ENCODE measurements at places on chromosomes 13 and 19.

GRCh38 chr13:51674276-51674675 lies 90.0 kb downstream of the WDFY2 start:
- no peaks in the 10 kb centered on the region for H3K36me3 ChIP-seq
- DNase-seq, result no peak
- peaks cover 16% of the 10 kb centered on the region for H3K4me1 ChIP-seq
- no peak overlapping the region for H3K4me3 ChIP-seq
- H3K27ac ChIP-seq, result no peak overlapping the region
- H3K27me3 ChIP-seq, result no peaks in the 10 kb centered on the region

DNA sequence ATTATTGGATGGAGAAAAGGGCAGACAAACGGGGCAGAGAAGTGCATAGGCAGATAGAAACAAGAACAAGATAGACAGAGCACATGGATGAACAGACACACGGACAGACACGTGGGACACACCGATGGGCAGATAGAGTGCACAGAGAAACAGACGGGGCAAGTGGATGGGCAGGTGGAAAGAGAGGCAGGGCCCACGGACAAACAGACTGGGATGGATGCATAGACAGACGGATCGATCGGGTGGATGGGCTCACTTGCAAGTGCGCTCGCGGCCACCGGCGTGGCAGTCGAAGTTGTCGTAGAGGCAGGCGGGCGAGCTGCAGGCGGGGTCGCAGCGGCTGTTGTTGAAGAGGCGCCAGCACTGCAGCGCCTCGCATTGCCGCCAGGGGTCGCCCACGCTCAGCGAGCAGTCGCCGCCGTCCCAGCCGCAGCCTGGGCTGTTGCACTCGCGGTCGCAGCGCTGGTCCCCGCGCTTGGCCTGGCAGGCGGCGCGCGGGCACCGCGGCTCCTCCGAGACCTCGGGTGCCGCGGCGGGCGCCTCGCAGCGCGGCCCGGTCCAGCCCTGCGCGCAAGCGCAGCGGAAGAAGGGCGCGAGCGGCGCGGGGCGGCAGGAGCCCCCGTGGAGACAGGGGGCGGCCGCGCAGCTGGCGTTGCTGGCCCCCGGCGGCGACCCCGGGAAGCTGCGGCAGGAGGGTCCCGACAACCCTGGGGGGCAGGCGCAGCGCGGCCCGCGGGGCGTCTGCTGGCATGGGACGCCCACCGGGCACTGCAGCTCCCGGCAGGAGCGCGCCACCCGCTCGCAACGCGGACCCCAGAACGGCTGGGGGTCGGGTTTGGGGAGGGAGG lies 23.3 kb downstream of the NOTCH3 start:
- H3K4me1 ChIP-seq, result peaks cover 4% of the 10 kb centered on the region
- peaks cover 14% of the 10 kb centered on the region for H3K27me3 ChIP-seq
- H3K4me3 ChIP-seq, result peak overlapping the region; percentile 30

- peak overlapping the region; percentile 97 for H3K27ac ChIP-seq
- peaks cover 86% of the 10 kb centered on the region for H3K4me1 ChIP-seq
- H3K36me3 ChIP-seq, result peaks cover 91% of the 10 kb centered on the region
- H3K27me3 ChIP-seq, result no peaks in the 10 kb centered on the region
- no peak overlapping the region for H3K4me3 ChIP-seq
Measured at GRCh38 chr13:41467425-41467945, 10.1 kb downstream of the RGCC start.

DNA sequence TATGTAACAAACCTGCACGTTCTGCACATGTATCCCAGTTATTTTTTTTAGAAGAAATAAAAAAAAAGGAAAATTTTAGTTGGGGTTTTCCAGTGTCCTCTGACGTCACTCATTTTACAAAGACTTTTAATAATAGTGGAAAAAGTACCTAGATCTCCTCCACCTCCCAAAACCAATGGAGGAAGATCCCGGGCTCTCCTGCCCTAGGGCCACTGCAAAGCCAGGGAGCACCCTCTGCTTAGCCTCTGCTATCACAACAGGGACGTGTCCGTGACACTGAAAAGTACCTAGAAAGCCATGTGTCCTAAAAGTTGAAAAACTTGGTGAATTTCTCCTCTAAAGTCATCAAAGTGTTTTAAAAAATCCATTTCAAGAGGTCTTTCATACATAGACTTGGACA lies 46.7 kb upstream of the IRS2 start:
- no peak overlapping the region for H3K27ac ChIP-seq
- H3K4me3 ChIP-seq, result no peak overlapping the region
- peaks cover 49% of the 10 kb centered on the region for H3K27me3 ChIP-seq
- no peaks in the 10 kb centered on the region for H3K4me1 ChIP-seq
- DNase-seq, result no peak
- no peaks in the 10 kb centered on the region for H3K36me3 ChIP-seq

- H3K4me1 ChIP-seq, result peaks cover 12% of the 10 kb centered on the region
- H3K4me3 ChIP-seq, result peak overlapping the region; percentile 71
- peak overlapping the region; percentile 24 for H3K27ac ChIP-seq
- DNase-seq, result peak; percentile 65
- peaks cover 51% of the 10 kb centered on the region for H3K27me3 ChIP-seq
Measured at GRCh38 chr19:45952686-45953505, 20.8 kb downstream of the NOVA2 start.

GRCh38 chr19:3378352-3379150 lies 12.2 kb downstream of the NFIC start:
- DNase-seq, result no peak
- no peak overlapping the region for H3K27ac ChIP-seq
- peaks cover 15% of the 10 kb centered on the region for H3K4me1 ChIP-seq
- H3K4me3 ChIP-seq, result no peak overlapping the region
- H3K27me3 ChIP-seq, result no peaks in the 10 kb centered on the region

DNA sequence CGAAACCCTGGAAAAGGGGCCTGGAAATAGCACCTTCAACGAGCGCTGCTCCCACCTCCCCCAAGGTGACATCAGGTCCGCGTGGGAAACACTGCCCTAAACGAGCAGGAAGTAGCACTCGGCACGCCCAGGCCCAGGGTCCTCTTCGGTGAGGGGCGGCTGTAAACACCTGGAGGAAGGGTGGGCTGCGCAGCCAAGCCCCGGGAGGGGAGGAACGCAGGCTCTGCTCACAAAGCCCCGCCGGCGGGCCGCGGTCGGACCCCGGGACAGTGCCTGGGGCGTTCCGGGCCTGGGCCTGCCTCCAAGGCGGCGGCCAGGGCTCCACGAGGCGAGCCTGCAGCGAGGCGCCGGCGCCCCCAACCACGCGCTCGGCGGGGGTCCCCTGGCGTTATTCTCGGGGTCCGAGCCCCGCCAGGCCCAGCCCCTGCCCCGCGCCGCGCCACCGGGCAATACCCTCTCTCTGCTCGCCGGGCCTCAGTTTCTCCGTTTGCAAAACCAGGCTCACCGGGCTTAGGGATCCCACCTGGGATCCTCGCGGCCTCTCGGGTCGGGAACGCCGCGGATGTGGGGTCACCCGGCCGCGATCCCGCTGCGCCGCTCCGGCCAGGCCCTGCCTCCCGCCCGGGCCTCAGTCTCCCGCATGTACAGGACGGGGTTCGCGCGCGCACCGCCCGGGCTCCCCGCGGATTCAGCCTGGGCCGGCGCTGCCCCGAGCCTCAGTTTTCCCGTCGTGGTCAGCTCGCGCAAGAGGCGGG lies 630 bp downstream of the RNF126 start:
- DNase-seq, result peak; percentile 82
- H3K36me3 ChIP-seq, result peaks cover 43% of the 10 kb centered on the region
- no peaks in the 10 kb centered on the region for H3K27me3 ChIP-seq
- peak overlapping the region; percentile 98 for H3K27ac ChIP-seq
- peak overlapping the region; percentile 98 for H3K4me3 ChIP-seq

DNA sequence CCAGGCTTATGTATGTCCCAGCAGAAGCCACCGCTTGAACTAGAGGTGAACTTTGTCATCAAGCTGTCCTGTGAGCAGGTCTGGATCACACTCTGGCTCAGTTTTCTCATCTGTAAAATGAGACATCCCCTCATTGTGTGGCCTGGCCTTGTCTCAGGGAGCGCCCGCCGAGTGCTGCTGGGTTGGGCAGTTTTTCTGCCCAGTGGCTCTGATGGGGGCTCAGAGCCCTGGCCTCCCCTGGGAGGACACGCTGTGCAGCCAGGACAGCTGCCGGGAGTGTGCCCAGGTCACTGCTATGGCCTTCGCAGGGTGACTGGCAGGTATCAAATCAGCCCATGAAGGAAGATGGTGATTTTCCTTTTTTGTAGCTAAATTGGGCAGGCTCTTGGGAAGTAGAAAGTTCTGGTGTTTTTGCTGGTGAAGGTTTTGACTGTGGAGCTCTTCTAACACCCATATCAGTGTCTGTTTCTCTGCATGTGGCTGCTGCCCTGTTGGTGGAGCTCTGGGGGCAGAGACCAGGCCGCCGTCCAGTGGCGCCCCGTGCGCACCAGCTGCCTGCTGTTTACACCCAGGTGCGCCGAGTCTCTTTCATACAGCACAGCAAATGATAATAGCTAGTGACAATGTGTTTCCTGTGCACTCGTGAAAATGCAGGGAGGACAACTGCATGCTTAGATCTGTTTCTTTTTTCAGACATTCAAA lies 40.8 kb downstream of the SLC7A9 start:
- H3K27ac ChIP-seq, result peak overlapping the region; percentile 79
- H3K27me3 ChIP-seq, result no peaks in the 10 kb centered on the region
- H3K4me1 ChIP-seq, result peaks cover 12% of the 10 kb centered on the region
- no peak overlapping the region for H3K4me3 ChIP-seq
- H3K36me3 ChIP-seq, result no peaks in the 10 kb centered on the region

DNA sequence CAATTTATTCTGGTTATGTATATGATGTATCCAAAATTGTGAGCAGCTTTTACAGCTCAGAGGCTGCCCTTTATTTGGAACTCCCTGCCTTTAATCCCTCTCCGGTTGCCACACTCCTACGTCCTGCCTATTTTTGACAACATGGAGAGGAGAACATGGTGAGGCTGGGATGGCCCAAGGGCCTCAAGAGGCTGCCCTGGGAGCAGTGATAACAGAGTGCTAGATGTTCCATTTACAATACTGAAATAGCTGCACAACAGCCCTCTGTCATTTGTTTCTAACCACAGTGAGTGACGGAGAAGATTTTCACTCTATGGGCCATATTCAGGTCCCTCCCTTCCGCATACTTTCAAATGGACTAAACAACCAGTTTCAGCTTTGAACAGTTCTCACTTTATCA lies 33.4 kb downstream of the STARD13 start:
- no peak overlapping the region for H3K4me3 ChIP-seq
- no peak overlapping the region for H3K27ac ChIP-seq
- H3K4me1 ChIP-seq, result peaks cover 1% of the 10 kb centered on the region
- no peaks in the 10 kb centered on the region for H3K36me3 ChIP-seq

- H3K36me3 ChIP-seq, result no peaks in the 10 kb centered on the region
- peaks cover 53% of the 10 kb centered on the region for H3K27me3 ChIP-seq
- H3K27ac ChIP-seq, result no peak overlapping the region
- no peak for DNase-seq
- no peaks in the 10 kb centered on the region for H3K4me1 ChIP-seq
Measured at GRCh38 chr19:50875795-50876422, 2.7 kb downstream of the KLK2 start.

- H3K4me1 ChIP-seq, result peaks cover 3% of the 10 kb centered on the region
- DNase-seq, result no peak
- H3K4me3 ChIP-seq, result no peak overlapping the region
- no peaks in the 10 kb centered on the region for H3K27me3 ChIP-seq
Measured at GRCh38 chr13:113963376-113963775, 10.5 kb downstream of the C13orf46 start.

DNA sequence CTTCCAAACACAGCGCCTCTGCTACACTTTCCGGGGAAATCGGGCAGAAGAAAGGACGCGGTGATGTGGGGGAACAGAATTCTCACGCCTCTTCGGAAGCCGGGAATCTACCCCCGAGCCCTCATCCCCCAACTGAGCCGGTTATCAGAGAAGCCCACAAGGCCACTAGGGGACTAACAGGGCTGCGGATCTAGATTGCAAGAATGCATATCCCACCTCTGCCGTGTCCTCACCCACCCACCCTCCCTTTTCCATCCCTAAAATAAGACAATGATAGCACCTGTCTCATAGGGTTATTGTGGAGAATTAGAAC lies 1.1 kb downstream of the IGFLR1 start:
- H3K27me3 ChIP-seq, result no peaks in the 10 kb centered on the region
- no peak for DNase-seq
- H3K4me1 ChIP-seq, result peaks cover 60% of the 10 kb centered on the region
- peaks cover 84% of the 10 kb centered on the region for H3K36me3 ChIP-seq

- no peaks in the 10 kb centered on the region for H3K36me3 ChIP-seq
- H3K27ac ChIP-seq, result no peak overlapping the region
- H3K27me3 ChIP-seq, result peaks cover 6% of the 10 kb centered on the region
- H3K4me3 ChIP-seq, result no peak overlapping the region
- no peaks in the 10 kb centered on the region for H3K4me1 ChIP-seq
Measured at GRCh38 chr13:106390367-106390766, 145.1 kb downstream of the EFNB2 start.

GRCh38 chr19:14166999-14167575 lies 30.7 kb upstream of the ASF1B start:
- H3K4me1 ChIP-seq, result peaks cover 23% of the 10 kb centered on the region
- H3K27ac ChIP-seq, result peak overlapping the region; percentile 86
- H3K4me3 ChIP-seq, result peak overlapping the region; percentile 52
- no peak for DNase-seq

DNA sequence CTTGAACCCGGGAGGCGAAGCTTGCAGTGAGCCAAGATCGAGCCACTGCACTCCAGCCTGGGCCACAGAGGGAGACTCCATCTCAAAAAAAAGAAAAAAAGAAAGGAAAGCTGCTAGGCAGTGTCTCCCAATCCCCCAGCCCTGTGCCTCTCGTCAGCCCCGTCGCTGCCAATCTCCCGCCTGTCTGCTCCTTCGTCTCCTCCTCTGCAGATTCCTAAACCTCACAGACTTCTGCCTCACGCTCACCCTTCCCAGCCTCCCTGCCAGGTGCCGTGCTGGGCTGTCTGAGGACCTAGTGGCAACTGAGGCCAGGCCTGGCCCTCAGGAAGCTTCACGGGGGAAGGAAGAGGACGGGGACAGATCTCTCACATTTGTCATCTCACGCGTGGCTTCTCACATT lies 21.5 kb downstream of the DPF1 start:
- no peak overlapping the region for H3K4me3 ChIP-seq
- no peak overlapping the region for H3K27ac ChIP-seq
- no peaks in the 10 kb centered on the region for H3K4me1 ChIP-seq

DNA sequence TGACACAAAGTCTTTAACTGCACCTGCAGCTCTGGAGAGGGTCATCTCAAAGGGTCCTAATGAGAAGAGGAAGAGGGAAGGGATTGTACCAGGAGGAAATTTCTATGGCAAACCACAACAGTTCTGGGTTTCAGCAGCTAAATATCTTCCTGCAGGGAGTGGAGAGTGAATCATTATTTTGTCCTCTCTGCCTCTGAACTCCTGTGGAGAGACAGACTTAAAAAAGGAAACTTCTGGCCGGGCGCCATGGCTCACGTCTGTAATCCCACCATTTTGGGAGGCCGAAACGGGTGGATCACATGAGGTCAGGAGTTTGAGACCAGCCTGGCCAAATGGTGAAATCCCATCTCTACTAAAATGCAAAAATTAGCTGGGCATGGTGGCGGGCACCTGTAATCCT lies 16.9 kb upstream of the C1QTNF9 start:
- no peak overlapping the region for H3K27ac ChIP-seq
- peaks cover 97% of the 10 kb centered on the region for H3K36me3 ChIP-seq
- DNase-seq, result no peak
- H3K4me3 ChIP-seq, result no peak overlapping the region
- H3K4me1 ChIP-seq, result no peaks in the 10 kb centered on the region
- no peaks in the 10 kb centered on the region for H3K27me3 ChIP-seq
